Effector memory CD4-positive, alpha-beta T cell (primary cell): ENCODE measurements at places on chromosomes 5 and 9.

GRCh38 chr5:134077926-134078580 is 36.4 kb upstream of the TCF7 start:
- no peak for DNase-seq

DNA sequence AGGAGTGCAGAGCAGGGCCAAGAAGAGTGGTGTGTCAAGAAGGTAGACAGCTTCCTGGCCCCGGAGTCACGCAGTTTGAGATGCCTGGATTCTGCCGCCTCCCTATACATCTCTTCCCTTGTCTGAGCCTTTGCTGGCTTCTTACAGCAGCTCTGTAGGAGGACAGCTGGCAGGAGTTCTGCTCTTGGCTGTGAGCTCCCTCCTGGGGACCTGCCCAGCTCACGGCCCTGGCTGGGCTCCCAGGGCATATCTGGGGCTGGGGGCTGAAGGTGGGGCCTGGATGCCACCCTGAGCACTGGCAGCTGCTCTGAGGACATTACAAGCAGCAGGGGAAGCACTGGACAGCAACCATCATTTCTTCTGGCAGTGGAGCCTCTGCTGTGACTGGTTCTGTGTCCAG is 786 bp upstream of the TSSK1B start:
- no peak for DNase-seq

DNA sequence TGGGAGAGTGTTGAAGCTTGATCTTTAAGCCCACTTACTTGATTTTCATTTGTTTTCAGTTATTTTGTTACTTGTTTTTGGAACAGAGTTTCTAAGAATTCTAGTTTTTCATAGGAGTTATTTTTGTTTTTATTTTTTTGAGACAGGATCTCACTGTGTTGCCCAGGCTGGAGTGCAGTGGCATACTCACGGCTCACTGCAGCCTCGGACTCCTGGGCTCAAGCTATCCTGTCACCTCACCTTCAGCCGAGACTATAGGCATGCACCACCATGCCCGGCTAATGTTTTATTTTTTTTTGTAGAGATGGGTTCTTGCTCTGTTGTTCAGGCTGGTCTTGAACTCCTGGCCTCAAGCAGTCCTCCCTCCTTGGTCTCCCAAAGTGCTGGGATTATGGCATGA is 6.3 kb downstream of the ERBIN start:
- DNase-seq = no peak

DNA sequence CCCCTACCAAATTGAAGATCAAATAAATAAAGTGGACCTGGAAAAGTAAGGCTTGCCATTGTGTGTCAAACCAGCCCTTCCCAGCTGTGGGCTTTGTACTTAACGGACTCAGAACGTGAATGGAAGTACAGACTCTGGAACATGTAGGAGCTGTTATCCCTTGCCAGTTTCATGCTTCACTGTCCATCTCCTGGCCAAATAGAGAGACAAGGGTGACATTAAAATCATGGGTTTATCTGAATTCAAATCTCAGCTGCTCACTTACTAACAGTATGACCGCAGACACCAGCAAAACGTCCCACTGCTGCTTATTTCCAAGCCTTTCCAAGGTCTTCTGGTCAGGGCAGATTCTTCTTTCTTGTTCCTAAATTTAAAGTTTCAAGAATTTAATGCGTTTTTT is 52.2 kb downstream of the EXOSC2 start:
- DNase-seq = no peak

DNA sequence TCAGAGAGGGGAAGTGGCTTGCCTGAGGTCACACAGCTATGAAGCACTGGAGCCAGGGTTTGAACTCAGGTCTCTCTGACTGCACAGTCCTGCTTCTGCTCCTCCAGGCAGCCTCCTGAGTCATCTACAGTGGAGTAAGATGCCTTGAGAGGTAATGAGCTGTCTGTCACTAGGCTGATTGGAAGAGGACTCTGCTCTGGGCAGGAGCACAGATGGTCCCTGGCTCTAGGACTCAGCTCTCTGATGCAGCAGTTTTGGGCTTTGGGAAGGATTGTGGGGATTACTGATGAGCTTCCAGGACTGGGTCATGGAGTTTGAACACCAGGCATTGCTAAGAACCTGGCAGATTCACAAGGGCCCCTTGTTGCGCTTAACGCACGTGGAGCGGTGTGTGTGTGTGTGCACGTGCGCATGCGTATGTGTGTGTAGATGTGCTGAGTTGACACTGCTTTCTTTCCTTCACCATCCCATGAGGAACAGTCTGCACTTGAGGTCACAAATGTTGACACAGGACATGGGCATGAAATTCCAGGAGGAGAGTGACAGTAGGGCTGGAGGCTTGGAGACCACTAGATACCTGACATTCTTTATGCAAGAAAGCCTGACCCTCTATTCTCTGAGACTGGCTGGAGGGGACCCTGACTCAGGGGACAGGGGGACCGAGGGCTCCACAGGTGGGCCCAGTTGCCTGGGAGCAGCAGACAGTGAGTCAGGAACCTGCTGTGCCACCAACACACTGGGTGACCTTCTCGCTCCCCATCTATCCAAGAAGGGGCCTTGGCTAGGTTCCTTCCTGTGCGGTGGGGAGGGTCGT is 170.5 kb downstream of the RGS3 start:
- DNase-seq = no peak
